ENCODE measurements at places on chromosomes 11 and 22.

GRCh38 chr11:11427140-11427539, 74.1 kb upstream of the CSNK2A3 start:
- no peak for DNase-seq

DNA sequence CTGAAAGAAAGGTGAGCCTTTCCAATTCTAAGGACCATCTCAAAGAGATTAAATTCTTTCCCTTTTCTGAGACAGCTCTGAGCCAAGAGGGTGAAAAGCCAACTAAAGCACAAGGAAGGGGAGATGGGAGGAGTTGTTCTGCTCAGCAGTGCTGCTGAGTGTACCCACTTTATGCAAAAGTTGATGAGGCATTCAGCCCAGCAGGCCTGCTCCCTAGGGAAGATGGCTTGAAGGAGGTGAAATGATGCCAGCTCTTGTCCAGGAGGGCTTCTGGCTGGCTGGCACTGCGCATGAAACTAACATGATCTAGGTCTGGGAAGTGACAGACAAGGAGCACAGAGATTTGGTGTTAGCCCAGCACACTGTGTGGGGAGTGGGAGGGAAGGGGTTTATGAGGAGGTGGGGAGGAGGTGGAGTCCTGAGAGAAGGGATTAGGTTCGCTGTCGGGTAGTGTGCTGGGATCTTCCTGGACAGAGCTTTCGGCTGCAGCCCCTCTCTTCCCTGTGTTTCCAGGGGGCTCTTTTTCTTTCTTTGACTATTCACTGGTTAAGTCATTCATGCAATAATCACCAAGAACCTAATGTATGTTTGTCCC, 225.5 kb upstream of the NARS2 start:
- DNase-seq = no peak

GRCh38 chr22:42586381-42586780, 28.3 kb downstream of the POLDIP3 start:
- DNase-seq = no peak

DNA sequence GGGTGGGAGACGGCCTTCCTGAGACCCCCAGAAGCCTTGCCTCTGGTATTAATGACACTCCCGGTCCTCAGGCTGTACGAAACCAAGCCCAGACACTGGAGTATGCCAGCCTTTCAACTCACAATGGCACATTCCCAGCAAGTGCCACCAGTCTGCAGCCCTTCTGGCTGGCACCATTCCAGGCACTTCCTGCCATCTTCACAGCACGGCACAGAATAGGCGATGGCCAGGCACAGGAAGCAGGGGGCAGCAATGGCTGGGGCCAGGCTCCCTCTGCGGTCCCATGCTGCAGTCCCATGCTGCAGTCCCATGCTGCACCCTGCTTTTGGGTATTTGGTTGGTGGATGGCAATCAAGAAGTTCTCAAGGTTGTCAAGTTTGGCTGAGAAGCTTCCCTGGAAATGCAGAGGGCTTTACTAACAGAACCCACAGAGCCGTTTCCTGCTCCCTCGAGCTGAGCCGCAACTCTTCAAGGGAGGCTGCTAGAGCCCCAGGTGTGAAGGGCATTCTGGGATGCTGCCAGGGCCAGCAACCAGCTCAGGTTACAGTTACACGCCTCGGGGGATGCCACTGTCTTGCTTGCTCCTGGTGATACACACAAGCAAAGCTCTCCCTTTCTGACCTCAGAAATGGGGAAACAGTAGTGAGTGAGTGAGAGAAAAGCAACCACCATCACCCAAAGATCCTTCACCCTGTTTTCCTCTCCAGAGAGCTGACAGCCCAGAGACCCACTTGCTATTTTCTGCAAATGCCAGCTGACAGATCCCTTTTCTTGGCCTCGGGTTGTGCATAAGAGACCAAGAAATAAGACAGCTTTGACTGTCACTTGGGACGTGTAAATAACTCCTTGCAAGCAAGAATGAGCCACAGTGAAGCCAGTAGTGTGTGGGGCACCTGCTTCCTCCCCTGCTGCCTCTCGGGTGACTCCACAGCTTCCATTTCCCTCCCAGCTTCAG, 23.9 kb downstream of the LRFN4 start:
- DNase-seq = no peak

DNA sequence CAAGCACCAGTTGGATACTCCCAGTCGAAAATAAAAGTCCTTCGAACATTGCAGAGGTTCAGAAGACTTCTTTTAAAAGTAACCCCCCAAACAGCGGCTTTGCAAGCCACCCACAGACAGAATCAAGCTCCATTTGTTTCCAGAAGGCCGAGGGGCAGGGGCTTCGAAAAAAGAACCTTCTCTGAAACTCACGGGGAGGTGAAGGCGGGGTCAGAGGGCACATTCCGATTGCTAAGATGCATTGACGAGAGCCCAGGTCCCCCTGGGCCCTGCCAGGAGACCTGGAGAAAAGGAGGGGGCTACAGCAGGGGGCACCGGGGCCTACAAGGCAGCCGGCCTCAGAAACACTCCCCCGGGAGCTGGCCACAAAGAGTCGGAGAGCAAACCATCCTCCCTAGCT, 306.8 kb downstream of the MN1 start:
- no peak for DNase-seq

DNA sequence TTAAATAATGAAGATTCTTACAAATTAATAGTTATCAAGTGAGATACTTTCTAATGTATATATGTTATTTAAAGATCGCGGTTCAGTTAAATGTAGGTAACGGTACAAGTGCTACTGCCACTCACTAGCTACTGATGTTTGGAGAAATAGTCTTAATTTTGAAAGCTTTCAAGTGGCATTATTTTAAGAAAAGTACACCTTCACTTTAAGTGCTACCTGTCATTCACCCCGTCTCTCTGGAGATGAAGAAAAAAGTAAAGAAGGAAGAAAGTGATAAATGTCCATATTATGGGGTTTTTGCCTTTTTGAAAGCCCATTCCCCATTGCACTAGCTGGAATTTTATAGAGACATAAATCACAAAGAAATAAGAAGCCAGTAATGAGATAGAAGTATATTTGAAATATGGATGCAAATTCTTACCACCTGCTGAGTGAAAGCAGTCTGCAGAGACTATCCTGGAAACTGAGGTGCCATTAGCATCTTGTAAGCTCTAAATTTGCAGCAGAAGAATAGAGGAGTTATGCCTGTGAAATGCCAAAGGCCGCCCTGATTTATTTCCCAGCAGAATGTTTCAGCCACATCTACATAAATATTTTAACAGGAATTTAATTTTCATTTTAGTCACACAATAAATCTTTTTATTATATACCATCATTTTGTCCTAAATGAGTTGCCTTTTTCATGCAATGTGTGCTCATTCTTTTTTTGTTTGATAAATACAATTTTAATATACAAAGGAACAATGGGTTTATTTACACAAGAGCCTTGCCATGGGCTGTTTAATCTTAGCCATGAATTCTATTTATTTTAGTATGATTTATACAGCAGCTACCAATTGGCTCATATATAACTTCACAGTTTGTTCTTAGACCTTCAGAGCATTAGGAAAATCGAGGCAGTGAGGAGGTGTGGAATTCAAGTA, 489.9 kb upstream of the RAG2 start:
- DNase-seq = no peak

- no peak for DNase-seq
Observed at GRCh38 chr11:59710136-59710847, 3.4 kb downstream of the OR10V1 start.

- DNase-seq = peak; percentile 9
Observed at GRCh38 chr11:11243590-11244469, 109.2 kb downstream of the CSNK2A3 start.

DNA sequence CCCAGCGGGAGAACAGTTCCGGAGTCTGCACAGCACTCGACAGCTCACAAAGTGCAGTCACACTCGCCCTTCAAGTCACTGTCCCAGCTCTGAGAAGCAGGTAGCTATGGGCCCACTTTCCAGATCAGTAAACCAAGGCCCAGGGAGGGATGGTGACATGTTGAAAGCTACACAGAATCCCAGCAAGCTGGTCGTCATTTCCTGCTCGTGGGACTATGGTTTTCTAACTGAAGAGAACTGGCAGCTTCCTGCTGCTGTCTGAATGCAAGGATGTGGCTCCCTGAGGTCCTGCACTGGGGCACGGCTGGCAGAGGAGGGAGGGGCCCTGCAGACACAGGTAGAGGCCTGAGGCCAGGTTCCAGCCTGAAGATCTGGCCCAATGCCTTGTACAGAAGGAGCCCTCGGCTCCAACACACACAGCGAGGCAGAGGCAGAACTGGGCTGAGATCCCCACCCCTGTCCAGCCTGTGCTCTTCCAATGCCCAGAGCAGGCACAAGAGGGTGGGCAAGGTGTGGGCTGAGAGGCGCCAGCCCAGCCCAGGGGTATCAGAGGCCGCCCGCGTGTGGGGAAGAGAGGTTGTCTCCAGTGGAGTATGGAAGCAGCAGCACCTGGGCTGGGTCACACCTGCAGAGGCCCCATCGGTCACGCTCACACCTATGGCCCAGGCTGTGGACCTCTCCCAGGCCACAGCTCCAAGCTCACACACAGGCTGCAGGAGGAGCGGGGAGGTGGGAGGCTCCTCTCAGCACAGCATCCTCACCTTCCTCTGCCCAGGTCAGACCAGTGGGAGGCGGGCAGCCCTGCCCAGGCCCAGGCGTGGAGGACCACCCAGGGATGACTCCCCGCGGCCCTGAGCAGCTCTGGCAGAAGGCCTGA, 119.2 kb downstream of the PHF21B start:
- no peak for DNase-seq

- no peak for DNase-seq
Observed at GRCh38 chr11:113572136-113572735, 97.0 kb upstream of the DRD2 start.

DNA sequence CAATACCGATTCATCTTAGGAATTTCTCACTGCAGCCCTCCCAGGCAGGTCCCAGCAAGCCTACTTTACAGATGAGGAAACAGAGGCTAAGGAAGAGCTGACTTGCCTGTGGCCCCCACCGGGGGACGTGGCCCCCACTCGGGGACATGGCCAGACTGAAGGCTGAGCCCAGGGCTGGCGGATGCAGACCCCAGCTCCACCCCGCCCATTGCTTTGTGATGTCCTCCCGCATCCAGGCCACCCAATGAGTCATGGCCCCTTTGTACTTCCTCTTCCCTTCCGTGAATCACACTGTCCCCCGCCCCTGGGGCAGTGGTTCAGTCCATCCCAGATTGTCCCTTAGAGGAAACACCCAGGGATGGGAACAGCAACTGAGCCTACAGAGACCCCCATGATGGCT, 116.0 kb upstream of the ANO1 start:
- no peak for DNase-seq

DNA sequence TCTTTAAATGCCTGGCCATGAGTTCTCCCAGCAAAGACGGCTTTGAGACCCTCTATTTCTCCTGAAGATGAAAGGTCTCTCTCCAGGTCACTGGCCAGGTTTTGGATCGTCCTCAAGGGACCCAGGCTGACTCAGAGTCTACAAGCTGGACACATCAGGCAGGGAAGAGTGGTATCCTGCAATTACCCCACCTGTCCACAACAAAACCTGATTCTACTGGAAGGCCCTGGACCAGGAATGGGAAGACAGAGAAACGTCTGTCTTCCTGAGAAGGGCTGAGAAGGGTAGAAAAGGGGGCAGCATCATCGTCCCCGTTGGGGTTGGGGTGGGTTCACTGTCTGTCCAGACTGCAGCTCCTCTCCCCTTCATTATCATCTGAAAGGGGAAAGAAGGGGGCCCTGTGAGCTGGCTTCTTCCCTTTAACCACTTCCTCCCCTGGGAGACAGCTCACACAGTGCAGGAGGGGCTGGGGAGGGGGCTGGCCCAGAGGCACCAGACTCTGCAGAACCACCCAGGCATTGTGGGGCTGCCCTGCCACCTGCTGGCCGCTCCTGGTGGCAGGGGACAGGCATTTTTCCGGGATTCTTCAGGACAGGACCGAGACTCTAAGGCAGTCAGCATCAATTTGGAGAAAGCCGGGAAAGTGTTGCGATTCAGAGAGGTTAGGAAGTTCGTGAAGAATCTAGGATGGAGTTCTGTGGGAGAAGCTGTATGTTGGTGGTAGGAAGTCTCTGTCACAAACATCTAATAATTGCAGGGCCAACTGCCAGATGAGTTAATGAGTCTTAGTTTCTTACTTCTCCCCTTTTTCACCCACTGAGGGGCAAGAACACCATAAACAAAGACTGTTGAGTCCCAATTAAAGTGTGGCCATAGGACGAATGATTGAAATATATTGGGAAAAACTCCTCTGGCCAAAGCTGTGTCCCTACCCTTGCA, 57.6 kb downstream of the SYN3 start:
- DNase-seq = peak; percentile 15

GRCh38 chr11:69120096-69120875, 35.4 kb upstream of the SMIM38 start:
- DNase-seq = no peak

- no peak for DNase-seq
Observed at GRCh38 chr11:65298655-65299179, 15.9 kb upstream of the CDC42EP2 start.

- no peak for DNase-seq
Observed at GRCh38 chr11:35090125-35090524, 48.8 kb upstream of the CD44 start.

DNA sequence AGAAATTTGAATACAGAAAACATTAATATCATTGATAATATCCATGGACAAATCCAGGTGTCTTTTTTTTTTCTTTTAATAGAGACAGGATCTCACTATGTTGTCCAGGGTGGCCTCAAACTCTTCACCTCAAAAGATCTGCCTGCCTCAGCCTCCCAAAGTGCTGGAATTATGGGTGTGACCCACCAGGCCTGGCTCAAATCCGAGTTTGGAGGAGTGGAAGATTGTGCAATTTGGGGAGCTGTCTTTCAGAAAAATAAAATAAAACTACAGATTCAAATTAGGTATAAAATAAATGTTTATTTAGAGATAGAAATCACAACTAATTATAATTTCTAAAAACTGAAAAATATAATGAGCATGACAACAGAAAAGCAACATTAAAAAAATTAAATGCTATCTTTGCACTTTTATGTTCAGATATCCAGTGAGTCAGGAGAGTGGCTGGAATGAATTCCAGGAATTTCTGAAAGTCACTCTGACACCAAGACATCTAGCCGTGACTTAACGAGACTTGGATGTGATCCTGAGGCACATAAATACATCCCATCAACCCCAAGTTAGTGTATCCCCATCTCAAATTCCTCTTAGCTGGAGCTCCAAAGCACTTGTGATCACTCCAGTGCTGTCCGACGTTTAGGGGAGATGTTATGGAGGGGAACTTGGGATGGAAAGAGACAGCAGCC, 128.6 kb upstream of the THY1 start:
- DNase-seq = no peak

- DNase-seq = no peak
Observed at GRCh38 chr11:12409621-12410005, 32.2 kb downstream of the PARVA start.

DNA sequence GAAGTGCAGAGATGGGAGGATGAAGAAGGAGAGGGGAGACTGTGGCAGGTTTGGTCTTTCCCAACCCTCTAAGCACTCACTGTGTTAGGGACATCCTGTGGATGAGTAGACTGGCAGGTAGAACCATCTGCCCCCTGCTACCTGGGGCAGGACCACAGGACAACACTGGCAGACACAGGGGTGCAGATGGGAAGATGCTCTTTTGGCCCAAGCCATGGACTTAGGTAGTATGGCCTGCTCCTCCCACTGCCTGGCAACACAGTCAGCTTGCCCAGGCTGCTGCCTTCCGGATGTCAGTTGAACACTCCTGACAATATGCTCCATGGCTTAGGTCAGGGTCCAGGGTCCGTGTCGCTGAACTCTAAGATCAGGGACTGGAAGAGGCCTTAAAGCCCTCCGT, 140.7 kb upstream of the NAV2 start:
- no peak for DNase-seq

Measured in stimulated activated CD4-positive, alpha-beta T cell treated with anti-CD3 and anti-CD28 coated beads, Interleukin-1b, Interleukin-23, amount 100 ng/mL, for 24 hours (primary cell).